ENCODE measurements at places on chromosomes 12 and 14. TPM values are rescaled to one million over a fixed set of nuclear protein-coding genes. Genes with fewer than 3 reads are reported as not detected.

ARMH4 gene
- total RNA-seq = 6.4 TPM

RNASE7 gene
- total RNA-seq = not detected

ADGRD1 gene
- total RNA-seq = 143 TPM

LLPH gene
- 14.9 TPM for total RNA-seq

FGF6 gene
- not detected for total RNA-seq

EDDM3A gene
- total RNA-seq = not detected

GABARAPL1 gene
- total RNA-seq = 280 TPM

CYP46A1 gene
- total RNA-seq = 4.7 TPM

EIF2S3B gene
- 0.41 TPM for total RNA-seq

RNU4-1 gene
- 1,261 TPM for total RNA-seq

RNASE4 gene
- total RNA-seq = 20.8 TPM

SPRING1 gene
- total RNA-seq = 10.7 TPM

DNA sequence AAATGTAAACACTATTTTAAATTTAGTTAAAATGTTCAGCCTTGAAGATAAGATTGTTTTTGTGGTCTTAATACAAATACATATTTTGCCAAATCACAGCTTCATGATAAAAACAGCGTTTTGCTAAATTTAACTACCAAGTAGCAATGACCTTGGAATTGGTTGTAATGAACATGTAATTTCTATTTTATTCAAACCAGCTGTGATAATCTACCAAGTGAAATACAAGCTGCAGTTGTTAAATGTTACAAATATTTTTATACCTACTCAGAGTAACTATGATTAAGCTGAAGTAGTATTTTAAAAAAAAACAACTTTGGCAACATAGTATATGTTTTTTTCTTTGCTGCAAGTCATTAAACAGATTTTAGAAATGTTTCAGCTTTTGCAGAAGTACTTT is 96.2 kb downstream of the CPSF2 start:
- no peak for DNase-seq

DNA sequence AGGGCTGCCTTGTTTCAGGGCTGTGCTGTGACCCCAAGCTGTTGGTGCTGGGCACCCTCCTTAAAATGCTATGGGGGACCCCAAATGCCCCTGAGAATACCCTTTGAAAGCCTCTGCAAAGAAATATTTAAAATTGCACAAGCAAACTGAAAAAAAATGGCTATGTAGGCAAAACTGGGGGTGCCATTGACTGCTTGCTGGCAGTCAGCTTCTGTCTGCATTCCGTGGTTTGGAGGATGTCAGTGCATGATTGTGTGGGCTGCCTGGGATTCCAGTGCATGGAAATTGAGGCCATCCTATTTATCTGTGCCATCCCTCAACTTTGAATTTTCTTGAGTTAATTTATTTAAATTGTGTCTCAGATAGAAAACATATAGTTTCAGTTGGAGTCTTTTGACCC is 113.7 kb upstream of the RTL1 start:
- DNase-seq = no peak

- no peak for DNase-seq
These were observed 43.0 kb downstream of the SPRING1 start for GRCh38 chr12:116694653-116695463.

DNA sequence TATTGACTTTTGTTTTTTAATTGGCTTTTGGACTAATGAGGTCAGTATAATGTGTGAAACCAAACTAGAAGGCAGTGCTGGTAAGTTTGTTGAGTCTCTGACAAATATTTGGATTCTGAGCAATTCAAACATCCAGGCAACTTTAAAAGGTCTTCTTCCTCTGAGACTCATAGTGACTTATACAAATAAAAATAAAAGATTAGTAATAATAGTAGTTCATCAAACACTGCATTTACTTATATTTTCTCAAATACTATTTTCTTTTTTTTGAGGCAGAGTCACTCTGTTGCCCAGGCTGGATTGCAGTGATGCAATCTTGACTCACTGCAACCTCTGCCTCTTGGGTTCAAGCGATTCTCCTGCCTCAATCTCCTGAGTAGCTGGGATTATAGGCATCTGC is 337.9 kb downstream of the DAD1 start:
- no peak for DNase-seq

DNA sequence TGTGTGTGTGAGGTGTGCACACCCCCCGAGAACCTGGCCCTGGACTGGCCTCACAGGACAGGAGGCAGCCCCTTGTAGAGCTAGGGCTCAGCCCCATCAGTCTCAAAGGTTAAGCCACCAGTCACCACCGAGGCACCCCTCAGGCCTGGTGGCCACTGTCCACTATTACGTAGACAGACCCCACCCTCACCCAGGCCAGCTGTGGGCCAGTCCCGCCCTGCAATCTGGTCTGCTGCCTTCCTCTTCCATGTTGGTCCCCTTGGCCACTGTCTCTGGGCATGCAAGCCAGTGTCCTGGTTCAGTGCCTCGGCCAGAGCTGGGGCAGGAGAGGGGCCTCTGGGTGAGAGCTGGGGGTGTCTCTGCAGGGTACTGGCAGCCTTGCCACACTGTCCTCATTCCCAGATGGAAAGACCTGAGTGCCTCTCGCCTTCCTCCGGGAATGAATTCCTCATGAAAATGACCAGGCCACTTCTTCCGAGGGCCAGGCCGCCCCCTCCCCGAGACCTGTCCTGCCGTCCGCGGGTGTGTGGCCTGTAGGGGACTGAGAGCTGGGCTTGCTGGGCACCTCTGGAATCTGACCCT is 897 bp upstream of the TEX22 start:
- DNase-seq = peak; percentile 31

- DNase-seq = peak; percentile 53
These were observed 33.9 kb downstream of the RDH12 start for GRCh38 chr14:67735336-67736147.

- no peak for DNase-seq
These were observed 46.0 kb downstream of the TECPR2 start for GRCh38 chr14:102408724-102409123.

DNA sequence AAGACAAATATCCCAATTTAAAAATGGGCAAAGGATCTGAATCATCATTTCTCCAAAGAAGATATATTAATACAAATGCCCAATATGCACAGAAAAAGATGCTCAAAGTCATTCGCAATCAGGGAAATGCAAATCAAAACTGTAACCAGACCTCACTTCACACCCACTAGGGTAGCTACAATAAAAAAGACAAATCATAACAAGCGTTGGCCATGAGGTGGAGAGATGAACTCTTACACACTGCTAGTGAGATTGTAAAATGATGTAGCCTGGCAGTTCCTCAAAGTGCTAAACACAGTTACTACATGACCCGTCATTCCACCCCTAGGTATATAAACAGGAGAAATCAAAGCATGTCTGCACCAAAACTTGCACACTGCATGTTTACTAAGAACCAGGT is 30.4 kb downstream of the CDC42BPB start:
- DNase-seq = no peak

- no peak for DNase-seq
These were observed 8.3 kb downstream of the FZD10 start for GRCh38 chr12:130170611-130171010.

GRCh38 chr14:81416194-81416952 is 16.2 kb upstream of the STON2 start:
- DNase-seq = no peak

DNA sequence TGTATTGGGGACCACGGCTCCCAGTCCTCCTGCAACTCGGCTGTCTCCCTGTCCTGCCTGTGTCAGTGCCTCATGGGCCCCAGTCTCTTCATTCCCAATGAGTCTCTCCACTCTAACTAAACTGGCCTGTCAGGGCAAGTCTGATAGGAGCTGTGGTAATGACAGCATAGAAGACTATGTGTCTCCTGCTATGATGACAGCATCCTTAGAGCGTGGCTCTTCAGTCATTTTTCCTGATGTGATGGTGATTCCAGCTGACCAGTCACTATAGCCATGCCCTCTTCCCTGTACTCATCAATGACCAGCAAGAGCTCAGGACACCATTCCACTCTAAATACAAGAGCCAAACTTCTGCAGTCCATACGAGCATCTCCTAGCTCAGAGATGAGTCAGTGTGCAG is 339.8 kb downstream of the PCNX1 start:
- no peak for DNase-seq

GRCh38 chr12:48459259-48459658 is 13.1 kb upstream of the ANP32D start:
- no peak for DNase-seq

- DNase-seq = peak; percentile 89
These were observed 3.2 kb downstream of the TEX52 start for GRCh38 chr12:2853626-2854025.

DNA sequence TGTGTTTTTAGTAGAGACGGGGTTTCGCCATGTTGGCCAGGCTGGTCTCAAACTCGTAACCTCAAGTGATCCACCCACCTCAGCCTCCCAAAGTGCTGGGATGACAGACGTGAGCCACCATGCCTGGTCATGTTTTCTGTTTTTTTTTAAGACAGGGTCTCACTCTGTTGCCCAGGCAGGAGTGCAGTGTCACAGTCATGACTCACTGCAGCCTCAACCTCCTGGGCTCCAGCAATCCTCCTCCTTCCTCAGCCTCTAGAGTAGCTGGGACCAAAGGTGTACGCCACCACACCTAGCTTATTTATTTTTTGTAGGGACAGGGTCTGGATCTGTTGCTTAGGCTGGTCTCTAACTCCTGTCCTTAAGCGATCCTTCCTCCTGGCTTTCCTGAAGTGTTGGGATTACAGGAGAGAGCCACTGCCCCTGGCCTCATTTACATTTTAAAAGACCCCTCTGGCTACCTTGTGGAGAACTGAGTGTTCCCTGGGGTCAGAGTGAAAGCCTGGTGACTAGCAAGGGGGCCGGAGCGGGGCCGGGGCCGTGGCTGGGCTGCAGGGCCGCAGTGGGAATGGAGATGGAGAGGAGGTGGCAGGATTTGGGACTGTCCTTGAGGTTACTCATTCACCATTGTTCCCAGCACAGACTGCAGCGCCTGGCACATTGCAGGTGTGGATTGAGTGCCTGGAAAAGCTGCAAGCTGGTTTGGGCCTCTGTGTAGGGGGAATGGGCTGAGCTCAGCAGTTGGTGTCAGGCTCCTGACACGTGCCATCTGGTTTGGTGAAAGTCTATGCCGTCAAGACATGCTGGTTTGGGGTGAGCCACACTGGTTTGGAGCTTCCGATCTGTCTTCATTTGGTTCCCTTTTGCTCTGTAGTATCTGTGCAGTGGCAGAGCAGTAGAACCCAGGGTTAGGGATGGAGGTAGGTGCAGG is 18.1 kb downstream of the KMT5A start:
- DNase-seq = no peak

DNA sequence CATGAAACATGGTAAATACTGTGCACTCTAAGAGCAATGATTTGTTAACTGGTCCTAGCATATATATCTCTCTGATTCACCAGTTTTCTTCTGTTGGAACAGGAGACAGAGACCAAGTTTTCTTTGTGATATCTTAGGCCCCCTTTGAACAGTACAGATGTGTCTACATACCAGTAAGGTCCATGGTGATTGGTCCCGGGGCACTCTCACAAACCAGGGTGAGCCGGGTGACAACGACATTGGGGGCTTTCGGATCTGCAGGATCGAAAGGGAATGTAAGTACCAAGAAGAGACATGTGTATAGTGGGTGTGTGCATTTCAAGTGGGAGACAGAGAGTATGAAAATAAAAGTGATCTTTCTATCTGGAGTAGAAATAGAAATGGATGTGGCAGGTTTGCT is 11.3 kb upstream of the ERP27 start:
- no peak for DNase-seq

- no peak for DNase-seq
These were observed 209.4 kb downstream of the PCNX1 start for GRCh38 chr14:71116568-71117122.

DNA sequence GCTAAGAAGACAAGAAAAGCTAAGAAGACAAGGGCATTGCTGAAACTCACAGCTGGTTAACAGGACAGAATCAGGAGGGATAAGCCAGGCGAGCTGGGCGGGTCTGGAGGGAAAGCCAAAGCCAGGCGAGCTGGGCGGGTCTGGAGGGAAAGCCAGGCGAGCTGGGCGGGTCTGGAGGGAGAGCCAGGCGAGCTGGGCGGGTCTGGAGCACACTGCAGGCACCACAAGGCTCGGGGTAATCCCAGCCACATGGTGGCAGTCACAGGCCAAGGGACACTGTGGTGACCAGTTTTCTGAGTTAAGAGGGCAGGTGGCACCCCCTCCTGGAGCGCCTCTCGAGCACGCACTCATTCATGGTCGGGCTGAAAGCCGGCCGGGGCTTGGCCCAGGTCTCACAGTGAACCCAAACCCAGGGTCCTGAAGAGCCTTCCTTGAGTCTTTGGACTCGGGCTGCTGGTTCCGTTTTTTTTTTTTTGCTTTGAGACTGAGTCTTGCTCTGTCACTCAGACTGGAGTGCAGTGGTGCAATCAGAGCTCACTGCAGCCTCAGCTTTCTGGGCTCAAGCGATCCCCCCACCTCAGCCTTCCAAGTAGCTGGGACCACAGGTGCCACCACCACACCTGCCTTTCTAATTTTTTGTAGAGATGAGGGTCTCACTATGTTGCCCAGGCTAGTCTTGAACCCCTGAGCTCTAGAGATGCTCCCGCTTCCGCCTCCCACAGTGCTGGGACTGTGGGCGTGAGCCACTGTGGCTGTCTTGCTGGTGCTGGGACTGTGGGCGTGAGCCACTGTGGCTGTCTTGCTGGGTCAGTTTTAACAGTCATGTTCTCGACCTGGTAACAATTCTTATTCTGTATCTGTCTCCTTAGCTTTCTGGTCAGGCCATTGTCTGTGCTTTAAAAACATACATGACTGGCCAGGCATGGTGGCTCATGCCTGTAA is 40.2 kb downstream of the HSP90AA1 start:
- DNase-seq = peak; percentile 90

GRCh38 chr12:66746489-66747201 is 67.8 kb upstream of the GRIP1 start:
- no peak for DNase-seq

- peak; percentile 32 for DNase-seq
These were observed 44.0 kb downstream of the ARMH4 start for GRCh38 chr14:58107947-58108552.

DNA sequence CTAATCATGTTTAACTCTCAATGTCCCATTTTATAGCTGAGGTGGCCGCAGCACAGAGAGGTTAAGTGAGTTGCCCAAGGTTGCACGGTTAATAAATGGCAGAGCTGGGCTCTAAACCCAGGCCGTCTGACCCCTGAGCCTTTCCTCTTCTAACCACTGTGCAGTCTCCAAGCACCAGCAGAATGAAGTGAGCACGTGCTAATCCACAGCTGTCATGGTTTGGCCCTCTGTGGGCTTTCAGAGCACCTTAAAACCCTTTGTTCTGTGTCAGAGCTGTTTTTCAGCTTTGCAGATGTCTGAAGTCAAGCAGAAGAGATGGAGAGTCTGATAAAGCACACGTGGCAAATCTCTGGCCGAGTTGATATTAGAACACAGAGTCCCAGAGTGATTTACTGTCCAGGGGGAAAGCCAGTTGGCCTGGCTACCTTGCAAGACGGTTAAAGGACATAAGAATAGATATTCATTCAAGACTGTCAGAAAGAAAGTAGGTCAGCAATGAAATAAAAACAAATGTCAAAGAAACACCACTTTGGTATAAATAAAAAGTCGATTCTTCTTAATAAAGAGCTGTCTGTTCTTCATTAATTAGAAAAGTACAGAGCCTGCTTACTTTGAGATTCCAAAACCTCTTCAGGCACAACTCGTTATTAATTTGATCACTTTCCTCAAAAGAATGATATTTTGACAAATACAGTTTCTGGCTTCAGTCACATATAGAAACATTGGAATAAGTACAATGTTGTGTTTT is 107.3 kb downstream of the CRADD start:
- DNase-seq = peak; percentile 36

GRCh38 chr12:4157122-4157521 is 116.4 kb upstream of the CCND2 start:
- DNase-seq = no peak

GRCh38 chr12:53076461-53076860 is 2.7 kb downstream of the SPRYD3 start:
- no peak for DNase-seq

- DNase-seq = no peak
These were observed 232.1 kb upstream of the SYT10 start for GRCh38 chr12:33671676-33672075.

Measured in left cardiac atrium (tissue), 4 donors.